SW 1271 (cell line): ENCODE measurements at places on chromosomes 2 and 18.
A peak's percentile ranks its signal among the peaks of the same experiment; 100 is the strongest.

DNA sequence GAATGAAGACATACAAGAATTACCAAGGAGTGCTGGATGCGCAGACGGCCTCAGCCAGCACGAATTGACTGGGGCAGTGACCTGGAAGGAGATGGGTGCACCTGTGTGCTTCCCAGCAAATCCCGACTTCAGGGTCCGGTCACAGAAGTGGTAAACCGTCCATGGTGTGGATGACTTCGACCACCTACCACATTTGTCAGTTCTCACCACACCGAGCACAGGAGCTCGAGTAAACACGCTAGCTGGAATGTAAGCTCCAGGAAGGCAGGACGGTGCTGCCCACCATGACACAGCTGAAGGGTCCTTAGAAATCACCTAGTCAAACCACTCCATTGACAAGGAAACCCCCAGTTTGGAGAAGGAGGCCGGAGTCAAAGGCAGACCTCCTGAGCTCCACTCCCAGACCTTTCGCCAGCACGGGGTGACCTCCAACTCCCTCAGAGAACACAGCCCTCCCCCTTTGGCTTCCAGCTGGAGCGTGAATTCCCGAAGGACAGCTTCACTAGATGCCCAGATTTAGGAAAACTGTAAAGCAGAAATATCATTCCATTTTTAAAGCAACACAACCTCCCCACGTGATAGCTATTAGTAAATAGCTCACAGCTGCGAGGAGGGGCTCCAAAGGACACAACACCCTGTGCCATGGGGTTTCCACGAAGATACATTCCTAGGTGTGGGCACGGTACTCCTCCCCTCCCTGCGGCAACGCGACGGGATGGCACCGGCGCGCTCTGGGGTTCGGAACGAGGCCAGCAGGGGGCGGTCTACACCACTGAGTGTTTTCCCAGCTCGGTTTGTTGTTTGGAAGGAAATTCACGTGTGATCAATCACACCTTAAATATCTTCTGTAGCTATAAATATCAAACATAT is 34.1 kb upstream of the GNAL start:
- DNase-seq, result no peak

DNA sequence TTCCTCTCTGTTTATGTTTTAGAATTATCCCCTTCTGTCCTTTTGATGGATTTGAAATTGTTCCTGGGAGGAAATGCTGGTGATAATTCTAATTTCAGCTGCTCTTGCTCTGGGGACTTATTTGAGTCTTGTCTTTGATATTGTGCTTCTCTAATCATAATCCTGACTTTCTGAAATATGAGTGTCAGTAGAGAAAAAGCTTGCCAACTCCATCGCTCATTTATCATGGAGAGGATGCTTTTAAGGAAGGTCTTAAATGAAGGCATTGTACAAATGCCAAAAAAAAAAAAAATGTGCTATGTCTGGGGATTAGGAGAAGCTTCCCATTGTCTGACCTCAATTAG is 159.5 kb downstream of the NYAP2 start:
- DNase-seq, result no peak

- no peak for DNase-seq
Measured at GRCh38 chr2:163863073-163863472, 127.3 kb upstream of the FIGN start.

GRCh38 chr2:168699844-168700417 is 102.5 kb upstream of the NOSTRIN start:
- no peak for DNase-seq

DNA sequence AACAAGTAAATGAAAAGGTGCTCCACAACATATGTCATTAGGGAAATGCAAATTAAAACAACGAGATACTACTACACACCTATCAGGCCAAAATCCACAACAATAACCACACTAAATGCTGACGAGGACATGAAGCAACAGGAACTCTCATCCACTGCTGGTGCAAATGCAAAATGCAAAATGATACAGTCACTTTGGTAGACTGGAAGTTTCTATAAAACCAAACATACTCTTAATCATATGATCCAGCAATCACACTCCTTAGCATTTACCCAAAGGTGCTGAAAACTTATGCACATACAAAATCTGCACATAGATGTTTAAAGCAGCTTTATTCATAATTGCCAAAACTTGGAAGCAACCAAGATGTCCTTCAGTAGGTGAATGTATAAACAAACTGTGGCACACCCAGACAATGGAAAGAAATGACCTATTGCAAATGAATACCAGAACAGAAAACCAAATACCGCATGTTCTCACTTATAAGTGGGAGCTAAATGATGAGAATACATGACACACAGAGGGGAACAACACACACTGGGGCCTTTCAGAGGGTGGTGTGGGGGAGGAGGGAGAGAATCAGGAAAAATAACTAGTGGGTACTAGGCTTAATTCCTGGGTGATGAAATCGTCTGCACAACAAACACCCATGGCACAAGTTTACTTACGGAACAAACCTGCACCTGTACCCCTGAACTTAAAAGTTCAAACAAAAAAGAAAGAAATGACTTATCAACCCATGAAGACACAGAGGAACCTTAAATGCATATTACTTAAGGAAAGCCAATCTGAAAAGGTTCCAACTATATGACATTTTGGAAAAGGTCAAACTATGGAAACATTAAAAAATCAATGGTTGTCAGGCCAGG is 80.4 kb downstream of the ASXL2 start:
- DNase-seq, result no peak

- no peak for DNase-seq
Measured at GRCh38 chr18:27656167-27656778, 471.2 kb upstream of the CHST9 start.

DNA sequence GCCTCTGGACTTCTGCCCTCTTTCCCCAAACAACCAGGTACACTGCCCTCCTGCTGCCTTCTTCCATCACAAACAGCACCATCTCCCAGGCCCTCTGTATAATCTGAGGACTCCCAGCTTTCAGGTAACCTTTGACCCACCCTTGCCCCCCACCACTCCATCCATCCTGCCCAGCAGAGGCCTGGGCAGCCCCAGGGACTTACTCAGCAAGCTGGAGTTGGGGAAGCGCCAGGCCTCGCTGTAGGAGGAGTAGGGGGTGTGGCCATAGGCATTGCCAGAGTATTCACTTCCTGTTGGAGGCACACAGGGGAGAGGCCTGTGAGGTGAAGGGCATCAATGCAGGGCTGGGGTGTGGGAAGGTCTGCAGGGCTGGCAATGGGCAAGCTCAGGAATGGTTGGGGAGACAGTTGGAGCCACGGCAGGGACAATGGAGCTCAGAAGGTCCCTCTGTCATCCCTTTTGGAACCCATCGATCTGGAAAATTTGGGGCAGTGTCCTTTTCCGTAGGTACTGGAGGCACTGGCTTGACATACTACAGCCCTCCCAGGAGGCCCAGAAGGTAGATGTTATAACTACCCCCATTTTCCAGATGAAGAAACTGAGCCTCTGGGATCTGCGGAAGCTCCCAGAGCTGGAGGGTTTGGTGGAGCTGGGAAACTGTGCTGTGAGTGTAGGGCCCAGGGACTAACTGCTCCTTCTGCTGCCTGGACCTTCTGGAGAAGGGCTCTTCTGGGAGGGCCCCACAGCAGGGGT is 46.3 kb downstream of the PSD4 start:
- DNase-seq, result no peak

GRCh38 chr18:7000484-7001096 is 117.0 kb downstream of the LAMA1 start:
- no peak for DNase-seq

DNA sequence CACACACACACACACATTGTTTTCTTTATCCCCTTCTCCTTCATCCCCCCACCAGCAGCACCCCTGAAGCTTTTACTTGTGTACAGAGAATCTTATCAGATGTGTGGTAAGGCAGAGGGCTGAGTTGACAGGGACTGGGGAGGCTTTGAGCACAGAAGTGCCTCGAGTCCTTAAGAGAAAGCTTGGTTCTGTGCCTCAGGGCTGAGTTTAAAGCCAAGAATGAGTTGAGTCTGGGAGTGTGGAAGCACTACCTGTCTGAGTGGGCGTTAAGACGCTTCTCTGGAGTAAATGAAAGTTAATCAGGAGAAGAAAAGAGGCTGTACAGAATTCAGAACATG is 2.7 kb downstream of the ID2 start:
- DNase-seq, result no peak

DNA sequence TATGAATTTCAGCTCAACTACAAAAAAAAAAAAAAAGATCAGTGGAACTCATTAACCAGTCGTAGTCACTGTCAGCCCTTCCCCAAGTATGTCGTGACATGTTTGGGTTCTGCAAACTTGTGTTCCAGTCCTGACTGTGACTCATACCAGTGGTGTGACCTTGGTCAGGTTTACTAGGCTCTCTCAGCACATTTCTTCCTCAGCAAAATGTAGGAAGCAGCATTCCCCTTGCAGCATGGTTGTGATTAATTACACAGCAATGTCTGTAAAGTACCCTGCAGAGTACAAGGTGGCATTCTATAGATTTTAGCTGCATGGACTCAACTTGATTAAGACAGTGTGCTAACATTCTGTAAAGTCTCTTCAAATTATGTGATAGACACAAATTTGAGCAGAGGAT is 156.9 kb downstream of the LAMA1 start:
- DNase-seq, result peak; percentile 21

- no peak for DNase-seq
Measured at GRCh38 chr2:106011380-106011779, 182.7 kb downstream of the UXS1 start.

- no peak for DNase-seq
Measured at GRCh38 chr2:227855440-227855839, 16.0 kb upstream of the DAW1 start.

DNA sequence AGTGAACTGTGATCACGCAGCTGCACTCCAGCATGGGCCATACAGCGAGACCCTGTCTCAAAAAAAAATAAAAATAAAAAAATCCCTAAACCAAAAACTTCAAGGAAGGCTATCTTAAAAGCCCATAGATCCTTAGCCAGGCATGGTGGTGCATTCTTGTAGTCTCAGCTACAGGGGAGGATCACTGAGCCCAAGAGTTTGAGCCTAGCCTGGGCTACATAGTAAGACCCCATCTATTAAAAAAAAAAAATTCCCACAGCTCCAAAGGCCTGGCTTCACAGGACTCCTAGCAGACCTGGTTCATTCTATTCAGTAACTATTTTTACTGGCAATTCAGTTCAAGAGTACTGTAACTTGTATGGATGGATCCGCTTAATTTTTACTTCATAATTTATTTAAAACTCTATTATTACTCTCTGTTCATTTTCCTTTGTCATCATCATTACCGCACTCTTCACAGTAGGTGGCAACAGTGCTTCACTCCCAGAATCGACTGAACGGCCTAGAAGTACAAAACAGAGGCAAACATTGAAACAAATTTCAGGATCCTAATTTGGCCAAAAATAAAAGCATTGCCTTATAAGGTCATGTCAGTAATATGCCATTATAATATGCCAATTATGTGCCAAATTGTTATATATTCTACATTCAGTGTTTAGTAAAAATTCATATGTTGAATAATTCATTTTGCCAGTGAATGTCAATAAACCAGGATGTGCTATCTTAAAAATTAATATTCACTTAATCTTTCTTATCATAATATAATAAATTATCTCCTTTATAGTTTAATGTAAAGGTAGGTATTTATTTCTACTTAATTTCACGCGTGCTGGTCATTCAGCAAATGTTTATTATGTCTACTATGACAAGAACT is 14.3 kb upstream of the STAM2 start:
- DNase-seq, result peak; percentile 39

GRCh38 chr18:1037776-1038175 is 133.1 kb downstream of the ADCYAP1 start:
- DNase-seq, result no peak

DNA sequence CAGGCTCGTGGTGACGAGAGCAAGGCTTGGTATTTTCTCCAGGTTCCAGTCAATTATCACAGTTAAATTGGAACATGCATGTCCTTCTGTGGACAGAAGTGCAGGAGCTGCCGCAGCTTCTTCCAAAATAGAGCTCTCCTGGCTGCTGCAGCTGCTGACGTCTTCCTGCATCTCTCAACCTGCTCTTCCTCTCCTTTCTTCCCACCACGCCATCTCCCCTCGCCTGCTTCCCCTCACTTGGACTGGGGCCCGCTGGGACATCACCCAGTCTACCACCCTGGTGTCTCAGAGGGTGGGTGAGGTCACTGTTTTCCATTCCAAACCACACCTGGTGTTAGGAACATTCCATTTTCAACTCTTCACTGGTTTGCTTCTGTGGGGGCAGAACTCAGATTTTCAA is 41.4 kb downstream of the SPP2 start:
- no peak for DNase-seq

DNA sequence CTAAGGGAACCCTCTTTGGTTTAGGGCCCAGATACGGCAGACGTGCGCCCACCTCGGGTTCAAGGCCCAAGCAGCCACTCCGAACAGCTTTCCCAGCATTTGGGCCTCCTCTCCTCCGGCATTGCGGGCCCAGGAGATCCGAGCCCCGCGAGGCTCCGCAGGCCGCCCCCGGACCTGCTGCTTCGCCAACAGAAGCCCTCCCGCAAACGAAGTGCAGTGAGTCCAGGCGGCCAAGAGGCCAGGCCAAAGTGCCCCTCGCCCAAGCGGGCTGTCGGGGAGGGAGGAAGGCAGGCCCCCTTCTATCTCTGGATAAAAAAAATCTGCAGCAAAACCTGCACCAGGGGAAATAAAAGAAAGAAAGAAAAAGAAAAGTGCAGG is 6.0 kb downstream of the EN1 start:
- no peak for DNase-seq

DNA sequence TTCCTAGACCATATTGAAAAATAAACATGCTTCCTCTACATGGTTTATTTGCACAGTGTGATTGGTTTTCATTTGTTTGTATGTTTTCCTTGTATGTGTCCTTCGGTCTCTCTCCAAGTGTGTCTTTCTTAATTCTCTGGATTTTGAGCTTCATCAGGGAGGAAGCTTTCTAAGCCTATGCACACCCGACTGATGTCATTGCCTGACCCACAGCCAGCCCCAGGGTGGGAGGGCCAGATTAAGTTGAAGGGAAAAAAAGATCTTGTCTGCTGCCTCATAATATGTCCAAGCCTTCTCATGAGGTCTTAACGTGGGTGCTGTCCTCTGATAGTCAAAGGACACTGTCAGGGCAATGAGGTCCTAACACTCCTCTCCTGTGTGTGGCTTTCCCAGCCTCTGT is 115.2 kb downstream of the MARCHF4 start:
- no peak for DNase-seq

- DNase-seq, result no peak
Measured at GRCh38 chr18:47701134-47701533, 229.3 kb downstream of the SMAD2 start.
